Stimulated activated CD4-positive, alpha-beta T cell treated with anti-CD3 and anti-CD28 coated beads, Interleukin-1b, Interleukin-23, amount 100 ng/mL, for 24 hours (primary cell): ENCODE measurements at places on chromosomes 3 and 15.

GRCh38 chr3:131371688-131372066 is 9.9 kb upstream of the NUDT16 start:
- DNase-seq = no peak

GRCh38 chr3:98971169-98971681 is 69.7 kb upstream of the DCBLD2 start:
- DNase-seq = no peak

- DNase-seq = no peak
Measured at GRCh38 chr3:115960799-115961198, 337.5 kb downstream of the GAP43 start.

- DNase-seq = no peak
Measured at GRCh38 chr3:190902292-190902691, 39.8 kb upstream of the GMNC start.

- DNase-seq = no peak
Measured at GRCh38 chr3:128173849-128174248, 20.6 kb downstream of the EEFSEC start.

- no peak for DNase-seq
Measured at GRCh38 chr3:75001330-75001729, 386.9 kb upstream of the CNTN3 start.

- DNase-seq = no peak
Measured at GRCh38 chr3:172106989-172107388, 67.6 kb downstream of the FNDC3B start.

DNA sequence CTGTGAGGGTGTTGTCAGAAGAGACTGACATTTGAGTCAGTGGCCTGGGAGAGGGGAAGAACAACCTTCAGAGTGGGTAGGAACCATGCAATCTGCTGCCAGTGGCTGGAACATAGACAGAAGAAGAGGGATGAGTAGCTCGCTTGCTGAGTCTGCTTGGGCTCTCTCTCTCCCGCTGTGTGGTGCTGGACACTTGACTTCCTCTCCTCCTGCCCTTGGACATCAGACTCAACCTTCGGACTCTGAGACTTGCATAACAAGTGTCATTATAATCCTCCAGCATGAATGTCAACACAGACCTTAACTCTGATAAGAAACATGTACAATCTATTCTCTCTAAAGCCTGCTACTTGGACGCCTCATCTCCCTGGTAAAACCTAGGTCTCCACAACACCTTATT is 5.9 kb upstream of the NMD3 start:
- DNase-seq = no peak
